ENCODE measurements at places on chromosomes 11 and 22.

DNA sequence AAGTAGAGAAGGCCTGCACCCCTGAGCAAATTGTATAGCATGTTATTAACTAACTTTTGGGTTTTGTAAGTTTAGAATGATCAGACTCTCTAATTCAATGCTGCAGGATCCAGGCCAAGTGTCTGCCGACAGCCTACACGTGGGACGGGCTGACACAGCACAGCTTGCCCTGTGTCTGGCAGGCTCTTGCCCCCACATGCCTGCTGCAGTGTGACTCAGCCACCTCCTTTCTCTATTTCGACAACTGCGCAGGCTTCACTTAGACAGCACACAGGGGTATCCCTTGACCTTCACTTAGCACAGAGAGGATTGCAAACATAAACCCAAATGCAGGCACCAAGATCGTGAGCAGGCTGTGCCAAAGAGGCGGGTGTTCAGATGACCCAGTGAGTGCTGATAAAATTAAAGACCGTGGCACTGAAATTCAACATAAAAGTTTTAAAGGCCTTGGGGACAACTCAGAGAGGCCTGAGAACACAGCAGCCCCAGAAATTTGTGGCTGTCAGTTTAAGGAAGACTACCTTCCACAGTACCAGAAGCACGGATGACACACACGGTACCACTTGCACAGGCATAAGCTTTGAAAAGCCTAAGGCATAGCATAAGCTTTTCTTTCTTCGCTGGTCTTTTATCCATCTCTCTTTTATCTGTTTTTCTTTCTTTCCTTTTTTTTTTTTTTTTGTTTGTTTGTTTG, 37.8 kb downstream of the SCN3B start:
- DNase-seq, result no peak

DNA sequence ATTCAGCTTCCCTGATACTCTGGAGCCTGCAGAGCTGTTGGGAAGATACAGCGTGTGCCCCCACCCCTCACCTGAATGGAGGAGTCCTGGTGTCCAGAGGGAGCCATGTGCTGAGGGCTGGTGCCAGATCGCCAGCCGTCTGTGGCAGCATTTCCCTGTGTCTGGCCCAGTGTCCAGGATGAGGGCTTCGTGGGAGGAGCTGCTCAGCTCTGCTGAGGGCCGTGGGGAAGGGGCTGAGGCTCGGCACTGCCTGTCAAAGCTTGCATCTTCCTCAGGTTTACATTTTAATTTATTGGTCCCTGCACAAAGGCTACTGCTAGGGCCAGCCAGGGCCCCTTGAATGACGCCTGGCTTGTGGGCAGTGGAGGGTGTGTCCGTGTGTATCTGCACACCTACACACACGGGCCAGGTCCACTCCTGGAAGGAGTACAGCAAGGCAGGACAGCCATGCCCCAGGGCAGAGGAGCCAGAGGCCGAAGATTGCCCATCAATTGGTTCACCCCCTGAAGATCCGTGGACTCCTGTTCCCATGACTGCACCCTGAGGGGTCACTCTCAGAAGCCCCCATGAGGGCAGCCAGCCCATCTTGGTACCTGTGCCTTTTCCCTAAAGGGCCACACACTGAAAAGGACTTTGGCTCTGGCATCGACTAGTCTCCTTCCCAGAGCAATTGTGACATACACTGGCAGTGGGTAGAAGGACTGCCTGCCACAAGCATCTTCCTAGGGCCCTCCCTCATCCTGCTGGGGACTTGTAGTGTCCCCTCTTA, 107.7 kb upstream of the PARVA start:
- DNase-seq, result no peak

GRCh38 chr22:31659246-31659645, 2.8 kb downstream of the PISD start:
- no peak for DNase-seq

DNA sequence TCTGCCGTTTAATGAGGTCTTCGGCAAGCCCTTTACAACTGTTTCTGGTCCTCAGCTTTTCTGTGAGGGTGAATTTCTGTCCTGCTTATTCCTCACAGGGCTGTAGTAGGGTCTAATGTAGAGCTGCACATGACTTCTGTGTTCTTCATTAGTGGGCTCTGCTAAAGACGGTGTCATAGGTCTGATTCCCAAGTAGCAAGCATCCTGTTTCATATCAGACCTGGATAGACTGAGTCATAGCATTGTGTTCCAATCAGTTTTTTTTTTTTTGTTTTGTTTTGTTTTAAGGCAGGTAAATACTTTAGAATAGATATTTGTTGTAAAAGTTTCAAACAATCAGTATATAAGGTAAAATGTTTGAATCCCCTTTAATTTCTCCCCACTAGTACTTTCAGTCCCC, 35.4 kb downstream of the BIRC2 start:
- DNase-seq, result no peak

DNA sequence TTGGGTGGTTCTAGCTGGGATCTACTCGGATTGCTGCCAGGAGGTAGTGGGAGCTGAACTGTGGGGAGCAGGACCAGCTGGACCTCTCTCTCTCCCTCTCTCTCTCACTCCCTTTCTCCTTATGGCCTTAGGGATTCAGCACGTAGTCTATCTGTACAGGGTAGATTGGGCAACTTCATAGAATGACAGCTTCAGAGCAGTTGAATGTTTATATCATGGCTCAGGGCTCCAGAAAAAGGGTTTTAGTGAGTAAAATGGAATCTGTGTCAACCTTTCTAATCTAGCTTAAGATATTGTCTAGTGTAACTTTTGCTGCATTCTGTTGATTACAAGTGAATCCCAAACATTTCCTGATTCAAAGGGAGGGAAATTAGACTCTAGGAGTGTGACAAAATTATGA, 127.7 kb upstream of the PDGFD start:
- no peak for DNase-seq

DNA sequence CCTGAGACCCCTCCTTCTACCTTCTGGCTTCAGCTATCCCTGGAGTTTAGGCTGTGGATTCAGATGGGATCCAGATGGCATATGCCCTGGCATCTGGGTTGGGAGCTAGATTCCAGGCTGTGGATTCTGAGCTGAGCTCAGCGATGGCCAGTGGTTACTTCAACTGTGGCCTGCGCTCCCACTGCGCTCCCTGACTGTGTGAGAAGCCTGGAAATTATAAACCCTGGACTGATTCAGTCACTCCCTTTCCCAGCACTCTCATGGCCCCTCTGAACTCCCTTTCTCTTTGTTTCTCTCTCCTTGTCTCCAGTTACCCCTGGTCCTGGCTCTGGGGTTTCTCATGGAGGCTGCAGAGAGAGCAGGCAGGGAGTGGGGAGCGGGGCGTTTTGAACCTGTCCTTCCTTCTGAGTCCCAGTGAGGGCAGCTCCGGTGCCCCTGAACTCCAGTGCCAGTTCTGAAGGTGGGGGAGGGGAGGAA, 4.8 kb downstream of the ARHGEF17 start:
- no peak for DNase-seq
